ENCODE measurements at places on chromosomes 11 and 22.

- DNase-seq = no peak
Measured at GRCh38 chr11:441418-442274, at the start of gene ANO9. TSS of gene ANO9 (minus strand) at chr11:442011. CDS start at chr11:441926, 85 bp downstream.

DNA sequence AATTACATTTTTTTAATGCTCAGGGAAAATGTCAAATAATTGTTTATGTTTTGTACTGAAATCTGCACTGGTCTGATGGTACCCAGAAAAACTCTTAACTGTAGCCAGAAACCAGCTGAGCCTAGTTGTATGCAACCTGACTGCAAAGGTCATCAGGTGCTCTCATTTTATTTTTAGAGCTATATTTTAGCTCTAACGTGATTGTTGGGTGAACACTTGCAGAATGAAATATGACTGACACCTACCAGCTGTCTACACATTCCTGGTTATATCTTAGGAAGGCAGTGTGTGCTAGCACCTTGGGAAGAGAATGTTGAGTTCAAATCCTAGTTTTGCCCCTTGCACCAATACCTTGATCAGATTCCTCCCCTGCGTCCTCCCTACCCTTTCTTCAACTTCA lies 23.6 kb downstream of the PTPRJ start:
- DNase-seq = no peak

GRCh38 chr11:104451197-104451893 lies 287.4 kb upstream of the PDGFD start:
- DNase-seq = no peak

DNA sequence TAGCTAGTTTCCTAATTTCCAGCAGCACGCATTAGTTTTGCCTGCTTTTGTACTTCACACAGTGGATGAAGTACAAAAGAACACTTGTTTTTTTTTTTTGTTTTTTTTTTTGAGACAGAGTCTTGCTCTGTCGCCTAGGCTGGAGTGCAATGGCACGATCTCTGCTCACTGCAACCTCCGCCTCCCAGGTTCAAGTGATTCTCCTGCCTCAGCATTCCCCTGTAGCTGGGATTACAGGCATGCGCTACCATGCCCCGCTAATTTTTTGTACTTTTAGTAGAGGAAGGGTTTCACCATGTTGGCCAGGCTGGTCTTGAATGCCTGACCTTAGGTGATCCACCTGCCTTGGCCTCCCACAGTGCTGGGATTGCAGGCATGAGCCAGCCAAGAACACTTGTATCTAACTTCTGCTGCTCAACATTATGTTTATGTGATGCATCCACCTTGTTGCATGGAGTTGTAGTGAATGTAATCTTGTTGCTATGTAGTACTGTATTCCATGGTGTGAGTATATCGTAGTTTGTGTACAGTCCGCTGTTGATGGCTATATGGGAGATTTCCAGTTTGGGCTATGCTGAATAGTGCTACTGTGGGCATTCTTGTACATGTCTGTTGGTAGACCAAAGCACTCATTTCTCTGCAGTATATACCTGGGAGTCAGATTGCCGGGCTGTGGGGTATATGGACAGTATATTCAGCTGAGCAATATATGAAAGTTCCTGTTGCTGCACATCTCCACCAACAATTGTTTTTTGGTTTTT lies 17.3 kb downstream of the PACS1 start:
- no peak for DNase-seq

GRCh38 chr11:126578021-126578420 lies 222.5 kb downstream of the ST3GAL4 start:
- DNase-seq = no peak

DNA sequence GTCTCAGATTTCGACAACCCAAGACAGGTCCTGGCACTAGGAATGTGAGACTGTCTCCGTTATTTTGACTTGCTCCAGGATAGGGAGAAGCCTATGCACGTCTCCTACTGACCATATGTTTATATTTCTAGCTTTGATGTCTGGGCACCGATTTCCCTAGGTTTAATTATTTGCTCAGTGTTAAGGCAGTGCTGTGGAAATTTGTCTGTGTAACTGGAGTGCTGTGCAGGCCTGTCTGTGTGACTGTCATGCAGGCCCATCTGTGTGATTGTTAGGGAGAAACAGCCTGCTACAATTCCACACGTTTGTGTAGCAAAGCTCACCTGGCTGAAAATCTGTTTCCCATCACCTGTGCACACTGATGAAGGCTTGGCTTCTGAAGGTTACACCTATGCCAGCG lies 29.6 kb upstream of the HSPA8 start:
- no peak for DNase-seq

DNA sequence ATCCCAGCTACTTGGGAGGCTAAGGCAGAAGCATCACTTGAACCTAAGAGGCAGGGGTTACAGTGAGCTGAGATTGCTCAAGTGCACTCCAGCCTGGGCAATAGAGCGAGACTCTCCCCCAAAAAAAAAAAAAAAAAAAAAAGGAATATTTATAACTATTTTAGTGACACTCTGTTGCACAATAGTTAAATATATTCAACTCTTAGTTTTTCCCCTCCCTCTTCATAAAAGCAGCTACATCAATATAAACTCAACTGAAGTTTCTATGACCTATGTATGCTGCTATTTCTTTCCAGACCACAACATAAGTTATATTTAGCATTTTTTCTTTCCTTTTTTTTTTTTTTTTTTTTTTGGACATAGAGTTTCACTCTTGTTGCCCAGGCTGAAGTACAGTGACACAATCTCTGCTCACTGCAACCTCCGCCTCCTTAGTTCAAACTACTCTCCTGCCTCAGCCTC lies 19.2 kb downstream of the CELF1 start:
- DNase-seq = no peak

GRCh38 chr11:128894685-128895084 lies 3.5 kb downstream of the KCNJ5 start:
- no peak for DNase-seq

DNA sequence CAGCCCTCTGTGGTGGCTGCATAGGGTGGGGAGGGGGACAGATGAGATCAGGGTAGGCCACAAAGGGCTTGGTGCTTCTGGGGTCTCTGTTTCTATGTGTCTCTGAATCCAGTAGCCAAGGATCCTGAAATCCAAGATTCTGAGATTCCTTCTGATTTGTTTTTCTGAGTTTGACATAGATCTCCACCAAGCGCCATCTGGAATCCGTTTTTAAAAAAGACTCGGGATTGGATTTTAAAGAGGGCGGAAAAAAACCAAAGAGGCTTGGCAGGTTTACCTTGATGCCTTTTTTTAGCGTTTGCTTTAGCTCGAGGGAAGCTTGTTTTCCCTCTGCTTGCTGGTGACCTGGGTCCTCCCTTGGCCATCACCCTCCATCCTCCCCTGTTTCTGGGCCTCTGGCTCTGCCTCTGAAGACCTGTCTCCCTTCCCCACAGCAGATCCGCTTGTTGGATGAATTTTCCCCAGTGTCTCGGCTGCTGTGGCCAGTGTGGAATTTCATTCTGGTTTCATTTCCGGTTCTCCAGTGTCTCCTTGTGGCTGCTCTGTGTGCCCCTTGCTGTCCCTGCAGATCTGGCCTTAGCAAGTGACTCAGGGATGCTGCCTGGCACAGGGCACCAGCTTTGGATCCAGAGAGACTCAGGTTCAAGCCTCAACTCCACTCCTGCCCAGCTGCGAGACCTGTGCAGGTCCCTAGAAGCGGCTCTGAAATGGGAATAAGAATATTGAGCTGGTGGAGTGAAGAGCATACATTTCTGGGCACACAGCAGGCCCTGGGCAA lies 15.1 kb downstream of the SYNGR1 start:
- DNase-seq = no peak

DNA sequence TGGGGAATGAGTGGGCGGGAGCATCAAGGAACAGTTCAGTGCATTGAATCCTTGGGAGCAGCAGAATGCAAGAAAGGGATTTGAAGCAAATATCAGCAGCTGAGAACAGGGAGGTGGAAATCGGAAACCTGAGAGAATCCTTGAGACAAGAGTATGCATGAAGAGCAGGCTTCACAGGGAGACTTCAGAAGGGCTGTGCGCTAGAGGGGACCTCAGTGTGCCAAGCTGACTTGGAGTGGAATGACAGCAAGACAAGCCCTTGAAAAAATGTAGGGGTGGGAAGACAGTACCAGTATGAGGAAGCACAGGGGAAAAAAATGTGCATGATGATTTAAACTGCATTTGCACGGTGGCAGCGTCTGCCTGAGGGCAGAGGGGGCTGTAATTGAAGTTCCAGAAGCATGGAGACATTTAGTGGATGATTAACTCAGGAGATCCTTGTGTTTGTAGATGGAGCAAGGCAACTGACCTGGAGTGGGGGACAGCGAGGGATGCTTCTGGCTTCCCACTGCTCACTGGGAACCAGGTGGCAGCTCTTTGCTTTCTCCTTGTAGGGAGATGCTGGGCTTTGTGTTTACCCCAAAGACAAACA lies 204.9 kb upstream of the PLET1 start:
- DNase-seq = no peak

DNA sequence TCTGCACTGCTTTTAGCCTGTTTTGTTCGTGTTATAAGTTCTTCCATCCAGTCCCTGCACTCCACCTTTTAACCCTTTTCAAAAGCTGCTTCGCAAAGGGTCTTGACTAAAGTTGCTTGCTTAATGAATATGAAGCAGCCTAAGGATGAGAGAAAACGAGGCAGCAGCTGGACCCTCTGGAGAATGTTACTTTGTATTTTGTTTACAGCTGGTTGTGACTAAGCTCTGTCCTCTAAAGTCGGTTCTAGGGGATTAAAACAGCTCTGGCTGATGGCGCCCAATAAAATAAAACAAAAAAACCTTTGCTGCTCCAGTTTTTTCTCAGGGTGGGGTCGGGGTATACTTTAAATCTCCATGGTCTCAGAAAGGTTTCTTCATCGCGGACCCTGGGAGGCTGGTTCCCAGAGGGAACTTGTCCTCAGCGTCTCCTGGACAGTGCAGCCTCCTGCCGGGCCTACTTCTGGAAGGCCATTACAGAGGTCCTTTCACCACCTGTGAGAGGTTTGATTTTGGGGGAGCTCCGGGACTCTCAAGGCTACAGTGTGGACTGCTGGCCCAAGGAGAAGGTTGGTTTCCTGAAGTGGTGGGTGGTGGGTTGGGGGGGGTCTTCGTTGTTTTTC lies 836 bp upstream of the RBM4 start:
- DNase-seq = no peak

- DNase-seq = no peak
Measured at GRCh38 chr11:4991060-4991459, 3.6 kb upstream of the OR51L1 start.

DNA sequence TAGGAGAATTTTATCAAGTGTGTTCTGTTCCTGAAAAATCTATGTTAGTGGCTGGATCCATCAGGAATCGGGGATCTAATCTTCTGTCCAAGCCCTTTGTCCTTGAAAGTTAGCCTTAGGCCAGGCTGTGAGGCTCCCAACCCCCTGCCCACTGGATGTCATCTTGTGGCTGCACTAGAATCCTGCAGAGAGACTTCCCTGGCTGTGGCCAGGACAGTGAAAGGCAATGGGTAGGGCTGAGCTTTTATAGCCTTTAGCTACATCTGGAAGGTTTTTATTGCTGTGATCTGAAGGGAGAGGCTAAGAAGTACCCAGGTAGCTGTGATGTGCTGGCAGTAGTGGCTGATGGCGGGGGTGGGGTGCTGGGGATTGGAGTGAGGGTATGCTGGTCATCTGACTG lies 2.1 kb downstream of the OAF start:
- DNase-seq = no peak

DNA sequence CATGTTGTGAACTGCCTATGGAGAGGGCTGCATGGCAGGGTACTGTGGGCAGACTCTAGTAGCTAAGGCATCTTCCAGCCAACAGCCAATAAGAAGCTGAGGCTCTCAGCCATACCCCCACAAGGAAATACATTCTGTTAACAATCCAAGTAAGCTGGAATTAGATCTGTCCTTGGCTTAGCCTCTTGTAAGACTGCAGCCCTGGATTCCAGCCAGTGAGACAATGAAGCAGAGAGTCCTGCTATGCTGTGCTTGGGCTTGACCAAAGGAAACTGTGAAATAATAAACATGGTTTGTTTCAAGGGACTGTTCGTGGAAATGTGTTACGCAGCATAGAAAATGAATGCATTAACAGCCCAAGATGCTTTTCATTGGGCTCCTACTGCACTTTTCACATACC lies 1097.4 kb upstream of the CCDC90B start:
- DNase-seq = no peak

DNA sequence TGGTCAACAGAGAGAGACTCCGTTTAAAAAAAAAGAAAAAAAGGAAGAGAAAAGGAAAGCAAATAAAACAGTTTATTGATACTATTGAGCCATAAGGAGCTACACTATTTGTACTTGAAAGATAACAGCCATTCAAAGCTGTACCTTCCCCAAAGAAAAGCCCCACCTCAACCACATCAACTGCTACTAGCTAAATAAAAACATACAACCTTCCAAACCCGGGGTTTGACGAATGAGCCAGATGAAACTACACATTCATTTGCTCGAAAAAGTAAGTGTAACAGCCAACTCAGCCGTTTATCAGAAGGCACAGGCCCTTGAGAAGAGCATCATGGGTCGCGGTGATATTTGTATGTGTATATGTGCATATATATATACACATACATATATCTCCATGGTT lies 78.4 kb downstream of the SIK3 start:
- no peak for DNase-seq

GRCh38 chr11:119993722-119994121 lies 144.2 kb downstream of the TRIM29 start:
- DNase-seq = no peak

GRCh38 chr11:65842144-65842543 lies 8.4 kb downstream of the SNX32 start:
- DNase-seq = no peak

GRCh38 chr11:9568161-9568853 lies 5.2 kb upstream of the WEE1 start:
- DNase-seq = no peak

DNA sequence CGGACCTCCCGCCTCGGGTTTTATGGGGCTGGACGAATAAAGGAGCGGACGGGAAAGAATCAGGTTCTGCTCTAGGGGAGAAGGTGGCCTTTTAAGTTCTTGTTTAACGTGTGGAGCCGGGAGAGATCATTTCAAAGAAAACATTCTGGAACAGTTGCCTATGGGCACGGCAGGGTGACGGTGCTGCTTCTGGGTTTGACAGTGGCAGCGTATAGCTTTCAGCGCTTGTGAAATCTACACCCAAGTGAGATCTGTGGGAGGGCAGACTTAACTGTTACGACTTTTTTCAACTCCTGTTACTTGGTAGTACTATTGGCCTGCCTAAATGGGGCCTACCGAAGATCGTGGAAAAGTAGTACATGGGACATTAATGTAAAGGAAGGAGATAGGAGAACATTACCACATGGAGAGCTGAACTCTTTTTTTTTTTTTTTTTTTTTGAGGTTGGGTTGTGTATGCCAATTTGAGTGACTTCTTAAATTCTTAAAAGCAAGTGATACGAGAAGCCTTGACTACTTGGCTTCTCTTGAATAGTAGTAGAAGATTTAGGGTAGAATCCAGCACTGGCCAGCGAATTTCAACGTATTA lies 743 bp downstream of the USP47 start:
- peak; percentile 9 for DNase-seq

DNA sequence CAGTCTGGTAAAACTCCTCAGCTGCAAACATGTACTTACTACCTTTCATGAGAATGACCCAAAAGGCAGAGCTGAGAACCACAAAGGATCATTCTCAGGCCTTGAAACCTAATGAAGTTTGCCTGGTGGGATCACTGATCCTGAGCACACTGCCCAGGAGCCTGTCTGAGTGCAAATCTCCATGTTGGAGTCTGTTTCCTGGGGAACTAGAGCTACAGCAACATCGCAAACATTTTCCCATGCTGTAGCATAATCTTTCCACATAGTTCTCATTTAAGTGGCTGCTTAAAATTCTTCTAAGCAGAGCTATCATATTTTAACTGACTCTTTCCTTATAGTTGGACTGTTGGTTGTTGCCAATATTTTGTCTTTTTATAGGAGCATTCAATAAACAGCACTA lies 58.5 kb downstream of the GUCY1A2 start:
- DNase-seq = no peak

- DNase-seq = no peak
Measured at GRCh38 chr22:30881361-30882183, 87.0 kb downstream of the MORC2 start.

GRCh38 chr22:35103761-35104160 lies 37.8 kb downstream of the ISX start:
- no peak for DNase-seq

Data from stimulated activated CD8-positive, alpha-beta memory T cell treated with anti-CD3 and anti-CD28 coated beads, Interleukin-15, amount 100 ng/mL, for 24 hours (primary cell).